ENCODE measurements at places on chromosomes 1 and 21.

DNA sequence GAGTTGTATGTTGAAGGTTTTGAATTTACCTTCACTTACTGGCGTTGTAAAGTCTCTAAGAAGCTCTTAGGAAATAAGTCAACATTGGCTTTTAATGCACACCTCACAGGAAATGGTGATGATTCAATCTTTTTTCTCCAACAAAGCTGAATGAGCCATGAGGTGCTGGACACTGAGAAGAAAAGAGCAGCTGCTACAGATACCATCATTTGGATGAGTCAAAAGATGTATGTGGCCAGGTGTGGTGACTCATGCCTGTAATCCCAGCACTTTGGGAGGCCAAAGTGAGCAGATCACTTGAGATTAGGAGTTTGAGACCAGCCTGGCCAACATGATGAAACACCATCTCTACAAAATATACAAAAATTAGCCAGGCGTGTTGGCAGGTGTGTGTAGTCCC is 3.3 kb upstream of the IL23R start:
- peak; percentile 14 for DNase-seq

GRCh38 chr1:108826081-108826635 is 30.7 kb downstream of the AKNAD1 start:
- no peak for DNase-seq

- DNase-seq, result no peak
Observed at GRCh38 chr1:6299557-6300165, 38.8 kb upstream of the GPR153 start.

DNA sequence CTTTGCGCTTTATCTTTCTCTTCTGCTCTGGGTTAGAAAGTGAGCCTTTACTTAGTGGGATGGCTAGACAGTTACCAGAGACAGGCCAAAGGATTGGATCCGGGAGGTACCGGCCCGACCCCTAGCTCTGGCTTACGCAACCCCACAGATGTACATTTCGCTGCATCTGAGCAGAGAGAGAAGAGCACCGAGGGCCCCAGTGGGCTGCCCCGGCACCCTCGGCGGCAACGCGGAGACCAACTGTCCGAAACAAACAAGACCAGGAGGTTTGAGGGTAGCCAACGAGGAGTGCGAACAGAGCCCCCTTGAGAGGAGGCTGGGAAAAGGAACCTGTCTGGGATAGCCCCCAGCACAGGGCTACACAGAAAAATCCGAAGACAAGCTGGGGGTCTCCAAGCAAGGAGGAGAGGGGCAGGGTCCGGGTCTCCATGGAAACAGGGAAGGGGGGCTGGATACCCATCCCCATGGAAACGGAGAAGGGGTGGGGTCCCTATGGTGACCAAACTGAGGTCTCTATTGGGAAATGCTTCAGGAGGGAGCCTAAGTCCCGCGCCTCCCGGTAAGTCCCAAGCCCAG is 373 bp downstream of the MTF1 start:
- no peak for DNase-seq

- DNase-seq, result no peak
Observed at GRCh38 chr1:177088966-177089365, 75.5 kb downstream of the ASTN1 start.

- DNase-seq, result peak; percentile 48
Observed at GRCh38 chr21:37458669-37459276, 92.2 kb downstream of the DYRK1A start.

GRCh38 chr1:11738783-11739182 is 2.8 kb downstream of the AGTRAP start:
- DNase-seq, result no peak

DNA sequence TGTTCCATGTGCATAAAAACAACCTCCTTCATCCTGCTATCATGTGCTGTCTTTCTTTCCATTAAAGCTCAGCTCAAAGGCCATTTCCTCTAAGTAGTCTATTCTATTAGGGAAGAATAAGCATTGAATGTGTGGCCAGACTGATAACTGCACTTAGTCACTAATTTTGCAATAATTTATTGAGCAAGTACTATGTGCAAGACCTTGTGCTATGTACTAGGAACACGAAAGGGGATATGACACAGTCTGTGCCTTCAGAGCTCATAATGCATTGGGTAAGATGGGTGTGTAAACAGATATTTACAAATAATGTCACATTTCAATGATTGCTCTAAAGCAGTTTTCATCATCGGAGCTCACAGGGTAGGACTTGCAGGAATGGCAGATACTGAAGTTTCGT is 54.2 kb downstream of the NMNAT2 start:
- DNase-seq, result no peak

DNA sequence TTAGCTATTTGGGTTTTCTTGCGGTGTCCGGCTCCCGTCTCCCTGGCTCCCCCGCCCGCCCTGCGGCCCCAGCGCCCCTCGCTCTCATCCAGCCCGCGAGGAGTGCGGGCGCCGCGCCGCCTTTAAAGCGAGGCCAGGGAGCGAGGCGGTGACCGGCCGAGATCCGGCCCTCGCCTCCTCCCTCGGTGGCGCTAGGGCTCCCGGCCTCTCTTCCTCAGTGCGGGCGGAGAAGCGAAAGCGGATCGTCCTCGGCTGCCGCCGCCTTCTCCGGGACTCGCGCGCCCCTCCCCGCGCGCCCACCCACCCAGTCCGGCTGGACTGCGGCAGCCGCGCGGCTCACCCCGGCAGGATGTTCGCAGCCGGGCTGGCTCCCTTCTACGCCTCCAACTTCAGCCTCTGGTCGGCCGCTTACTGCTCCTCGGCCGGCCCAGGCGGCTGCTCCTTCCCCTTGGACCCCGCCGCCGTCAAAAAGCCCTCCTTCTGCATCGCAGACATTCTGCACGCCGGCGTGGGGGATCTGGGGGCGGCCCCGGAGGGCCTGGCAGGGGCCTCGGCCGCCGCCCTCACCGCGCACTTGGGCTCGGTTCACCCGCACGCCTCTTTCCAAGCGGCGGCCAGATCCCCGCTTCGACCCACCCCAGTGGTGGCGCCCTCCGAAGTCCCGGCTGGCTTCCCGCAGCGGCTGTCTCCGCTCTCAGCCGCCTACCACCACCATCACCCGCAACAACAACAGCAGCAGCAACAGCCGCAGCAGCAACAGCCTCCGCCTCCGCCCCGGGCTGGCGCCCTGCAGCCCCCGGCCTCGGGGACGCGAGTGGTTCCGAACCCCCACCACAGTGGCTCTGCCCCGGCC is 492 bp downstream of the HLX start:
- peak; percentile 71 for DNase-seq

GRCh38 chr21:21612466-21612865 is 614.3 kb downstream of the NCAM2 start:
- DNase-seq, result peak; percentile 89

- DNase-seq, result no peak
Observed at GRCh38 chr1:110007046-110007830, 22.7 kb downstream of the AHCYL1 start.

- DNase-seq, result no peak
Observed at GRCh38 chr1:61640531-61641530, 84.1 kb downstream of the TM2D1 start.

DNA sequence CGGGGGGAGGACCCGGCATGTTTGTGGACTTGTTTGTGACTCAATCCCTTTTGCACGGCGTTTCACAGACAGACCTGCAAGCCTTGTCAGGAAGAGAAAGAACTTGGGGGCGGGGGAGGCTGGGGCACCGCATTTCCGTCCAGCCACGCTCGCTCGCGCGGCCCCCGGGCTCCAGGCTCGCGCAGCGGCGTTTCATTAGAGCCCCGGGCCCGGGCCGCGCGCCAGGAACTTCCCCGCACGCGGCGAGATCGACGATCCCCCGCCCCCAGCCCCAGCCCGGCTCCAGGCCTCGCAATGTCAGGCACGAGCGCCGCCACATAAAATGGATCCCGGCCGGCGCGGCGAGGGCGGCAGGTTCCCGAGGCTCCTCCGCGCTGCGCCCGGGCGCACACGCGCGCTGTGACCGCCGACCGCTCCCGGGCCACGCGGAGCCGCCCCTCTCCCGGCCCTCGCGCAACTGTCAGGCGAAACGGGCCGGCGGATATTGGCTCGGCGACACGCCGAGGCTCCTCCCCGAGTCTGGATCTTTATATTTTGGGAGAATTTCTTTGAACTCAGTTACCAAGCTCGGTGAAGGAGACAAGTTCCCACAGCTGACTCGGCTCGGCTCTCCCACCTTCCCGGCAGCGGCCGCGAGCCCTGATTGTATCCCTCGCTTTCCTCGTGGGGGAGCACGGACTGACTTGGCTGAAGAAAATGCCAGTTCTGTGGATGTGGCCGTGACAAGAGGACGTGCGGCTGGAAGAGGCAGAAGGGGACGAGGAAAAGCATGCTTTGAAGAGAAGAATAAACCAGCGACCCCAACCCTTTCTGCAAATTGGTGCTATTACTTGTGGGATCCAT is at the start of gene KIF26B:
TSS of gene KIF26B (plus strand) at position 557 of the 843 bp plus-strand sequence. CDS start 440 bp downstream, outside the sequence.
- DNase-seq, result peak; percentile 67

GRCh38 chr1:231690059-231690458 is 63.5 kb downstream of the DISC1 start:
- no peak for DNase-seq

- no peak for DNase-seq
Observed at GRCh38 chr1:71294178-71294577, 213.3 kb upstream of the ZRANB2 start.

GRCh38 chr1:4433075-4433474 is 221.3 kb upstream of the AJAP1 start:
- DNase-seq, result no peak

GRCh38 chr1:115575661-115576060 is 66.1 kb upstream of the VANGL1 start:
- DNase-seq, result peak; percentile 67

DNA sequence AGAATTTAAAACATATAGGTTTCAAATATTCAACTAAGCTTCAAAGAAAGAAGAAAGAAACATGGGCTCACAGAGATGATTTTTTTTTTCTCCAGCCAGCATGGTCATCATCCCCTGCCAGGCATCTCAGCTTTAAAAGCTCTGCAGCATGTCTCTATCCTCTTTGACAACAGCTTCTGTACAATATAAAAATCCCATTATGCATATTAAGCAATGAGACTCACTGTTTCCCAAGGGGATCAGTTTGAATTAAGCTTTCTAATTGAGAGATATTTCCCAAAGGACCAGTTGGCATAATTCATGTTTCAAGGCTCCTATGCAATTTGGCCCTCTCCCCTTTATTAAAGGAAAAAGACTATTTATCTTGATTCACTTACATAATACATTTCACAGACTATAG is 220.3 kb downstream of the GRIK1 start:
- DNase-seq, result no peak

GRCh38 chr1:47333578-47333921 is at the start of gene CMPK1:
Gene CMPK1, plus strand, starts transcription at chr1:47333790. Its CDS starts 156 bp downstream, at chr1:47333946.
- peak; percentile 87 for DNase-seq

GRCh38 chr21:35682904-35683549 is 377.3 kb downstream of the SETD4 start:
- no peak for DNase-seq

GRCh38 chr1:23634518-23634839 is 57.1 kb upstream of the RPL11 start:
- no peak for DNase-seq

- DNase-seq, result peak; percentile 34
Observed at GRCh38 chr1:55375617-55376258, 160.6 kb upstream of the USP24 start.

DNA sequence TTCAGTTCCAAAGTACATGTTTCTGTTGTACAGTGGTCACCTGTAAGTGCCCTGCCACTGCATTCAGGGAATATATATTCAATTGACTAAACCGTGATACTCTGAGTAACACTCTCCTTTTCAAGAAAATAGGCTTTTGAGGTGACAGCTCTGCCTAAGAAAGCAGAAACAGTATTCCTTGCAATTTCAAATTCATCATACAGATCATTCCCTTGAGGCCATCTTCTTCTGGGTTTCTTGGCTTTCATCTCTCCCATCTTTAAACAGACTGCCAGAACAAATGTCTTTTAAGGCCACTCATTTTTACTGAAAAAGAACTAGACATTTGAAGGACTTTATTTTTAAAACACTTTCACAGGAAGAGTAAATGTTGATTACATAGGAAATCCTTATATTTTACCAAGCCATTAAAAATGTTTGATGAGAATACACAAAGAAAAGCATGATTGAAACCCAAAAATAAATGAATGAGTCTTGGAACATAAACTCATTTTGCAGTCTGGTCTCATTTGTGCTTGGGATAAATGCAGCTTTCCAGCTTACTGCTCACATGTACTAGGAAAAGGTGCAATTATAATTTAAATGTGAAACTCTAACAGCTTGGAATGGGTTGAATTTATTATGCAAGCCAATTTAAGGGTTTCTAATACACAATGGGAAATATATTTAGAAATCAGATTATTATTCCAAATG is 34.7 kb downstream of the PLPPR5 start:
- DNase-seq, result no peak

DNA sequence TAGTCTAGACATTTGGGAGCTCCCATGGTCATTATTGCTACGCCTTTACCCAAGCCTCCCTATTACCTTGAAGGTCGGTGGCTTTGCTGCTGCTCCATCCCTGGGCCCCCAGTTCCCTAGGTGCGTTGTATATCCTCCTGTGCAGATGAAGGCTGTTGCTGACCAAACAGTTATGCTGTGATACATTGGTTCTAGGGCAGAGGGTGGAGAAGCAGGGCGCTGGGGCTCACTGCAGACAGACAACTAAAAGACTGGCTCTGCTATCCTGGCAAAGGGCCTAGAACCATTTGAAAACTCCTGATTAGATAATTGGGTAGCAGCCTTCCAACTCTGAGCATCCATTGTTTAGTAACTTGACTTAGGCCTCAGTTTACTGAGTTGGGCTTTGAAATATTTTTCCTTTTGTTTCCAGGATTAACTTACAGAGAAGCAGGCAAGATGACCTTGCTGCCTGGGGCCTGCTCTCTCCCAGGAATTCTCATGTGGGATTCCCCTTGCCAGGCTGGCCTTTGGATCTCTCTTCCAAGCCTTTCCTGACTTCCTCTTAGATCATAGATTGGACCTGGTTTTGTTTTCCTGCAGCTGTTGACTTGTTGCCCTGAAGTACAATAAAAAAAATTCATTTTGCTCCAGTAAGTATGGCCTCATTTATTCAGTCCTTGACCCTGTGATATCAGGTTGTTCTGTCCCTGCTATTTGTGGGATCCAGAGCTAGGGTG is 15.5 kb downstream of the CHI3L2 start:
- no peak for DNase-seq

DNA sequence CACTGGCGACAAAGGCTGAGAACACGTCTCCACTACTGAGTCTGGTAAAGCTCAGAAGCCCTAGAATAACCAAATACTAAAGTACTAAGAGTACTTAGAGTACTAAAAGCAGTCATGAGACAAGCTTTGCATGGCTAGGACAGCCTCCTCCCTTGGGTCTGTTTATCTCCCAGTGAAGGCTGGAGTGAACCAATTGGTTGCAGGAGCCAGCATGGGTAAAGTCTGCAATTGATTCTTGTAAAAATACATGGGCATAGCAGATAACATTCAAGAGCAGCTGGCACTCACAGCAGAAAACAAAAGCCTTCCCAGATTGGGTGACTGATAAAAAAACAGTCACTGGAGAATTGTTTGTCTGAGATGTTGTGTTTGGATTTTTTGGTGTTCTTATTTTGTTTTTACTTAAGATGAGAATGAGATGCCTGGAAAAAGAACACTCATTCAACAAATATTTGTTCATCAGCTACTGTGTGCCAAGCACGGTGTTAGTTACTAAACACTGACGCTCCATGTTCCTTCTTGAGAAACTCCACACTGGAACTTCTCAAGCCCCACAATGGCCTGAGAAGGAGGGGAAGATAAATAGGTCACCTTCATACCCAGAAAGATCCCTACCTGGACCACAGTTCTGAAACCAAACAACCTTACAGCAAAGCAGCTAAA is 3.7 kb downstream of the IRF6 start:
- no peak for DNase-seq

Measured in mesendoderm (in vitro differentiated cells).